ENCODE measurements at places on chromosomes 7 and 10.

GRCh38 chr7:150382844-150383225 lies 3.7 kb downstream of the ZNF775 start:
- DNase-seq = no peak

- peak; percentile 4 for DNase-seq
These were observed 58.5 kb downstream of the LGI1 start for GRCh38 chr10:93816123-93816747.

DNA sequence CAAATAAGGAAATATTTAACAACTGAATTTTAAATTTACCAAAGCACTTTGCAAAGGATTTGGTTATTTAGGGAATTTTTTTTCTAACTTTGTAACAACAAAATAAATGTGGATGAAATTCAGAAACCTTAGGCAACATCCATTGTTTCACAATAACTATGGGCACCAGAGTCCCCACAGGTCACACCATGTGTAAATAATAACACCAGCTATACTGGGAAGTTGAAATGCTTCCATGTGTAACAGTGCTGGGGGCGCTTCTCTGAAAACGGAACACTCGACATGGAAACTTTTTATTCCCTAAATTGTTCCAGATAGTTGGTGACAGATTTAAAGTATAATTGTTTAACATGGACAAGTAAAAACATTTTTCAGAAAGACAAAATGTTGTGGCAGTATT lies 818.6 kb downstream of the TNS3 start:
- no peak for DNase-seq

DNA sequence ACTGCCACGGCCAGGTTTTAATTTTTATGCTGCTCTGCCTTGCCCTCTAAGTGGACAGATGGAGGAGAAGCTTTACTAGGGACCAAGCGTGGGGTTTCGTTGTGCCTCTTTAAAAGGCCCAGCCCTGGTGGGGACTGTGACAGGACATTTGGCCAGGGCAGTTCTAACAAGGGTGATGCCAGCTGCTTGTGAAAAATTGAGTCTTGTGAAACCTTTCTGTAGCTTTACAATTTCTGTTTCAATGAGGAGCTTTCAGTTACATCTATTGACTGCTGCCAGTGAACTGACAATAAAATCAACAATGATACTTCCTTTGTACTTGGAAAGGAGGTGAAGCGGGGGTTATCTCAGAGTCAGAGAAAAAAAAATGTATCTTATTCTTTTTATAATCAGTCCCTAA lies 233.1 kb upstream of the CSTF2T start:
- no peak for DNase-seq

DNA sequence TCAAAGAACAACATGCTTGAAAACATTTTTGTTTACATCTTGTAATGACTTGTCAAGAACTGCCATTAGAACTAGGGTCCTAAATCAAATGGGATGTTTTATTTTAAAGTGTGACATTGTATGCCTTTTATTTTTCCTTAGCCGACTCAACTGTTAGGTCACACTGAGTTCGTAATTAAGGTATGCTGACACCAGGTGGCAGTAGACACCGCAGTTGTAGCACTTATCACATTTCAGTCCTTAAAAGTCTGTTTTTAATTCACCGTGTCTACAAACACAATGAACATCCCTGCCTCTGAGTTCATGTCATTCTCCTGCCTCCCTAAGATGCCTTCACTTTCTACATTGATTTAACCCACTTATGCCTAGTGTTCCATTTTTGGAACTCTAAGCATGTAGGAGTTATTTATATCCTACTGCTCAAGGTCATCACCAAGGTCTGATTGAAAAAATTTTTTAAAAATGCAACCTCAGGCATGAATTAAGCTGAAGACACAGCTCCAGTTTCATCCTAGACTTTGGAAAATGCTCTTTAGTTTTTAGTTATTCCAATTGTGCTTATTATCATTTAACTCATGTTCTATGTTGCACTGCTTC lies 186.1 kb downstream of the BMPER start:
- DNase-seq = no peak

DNA sequence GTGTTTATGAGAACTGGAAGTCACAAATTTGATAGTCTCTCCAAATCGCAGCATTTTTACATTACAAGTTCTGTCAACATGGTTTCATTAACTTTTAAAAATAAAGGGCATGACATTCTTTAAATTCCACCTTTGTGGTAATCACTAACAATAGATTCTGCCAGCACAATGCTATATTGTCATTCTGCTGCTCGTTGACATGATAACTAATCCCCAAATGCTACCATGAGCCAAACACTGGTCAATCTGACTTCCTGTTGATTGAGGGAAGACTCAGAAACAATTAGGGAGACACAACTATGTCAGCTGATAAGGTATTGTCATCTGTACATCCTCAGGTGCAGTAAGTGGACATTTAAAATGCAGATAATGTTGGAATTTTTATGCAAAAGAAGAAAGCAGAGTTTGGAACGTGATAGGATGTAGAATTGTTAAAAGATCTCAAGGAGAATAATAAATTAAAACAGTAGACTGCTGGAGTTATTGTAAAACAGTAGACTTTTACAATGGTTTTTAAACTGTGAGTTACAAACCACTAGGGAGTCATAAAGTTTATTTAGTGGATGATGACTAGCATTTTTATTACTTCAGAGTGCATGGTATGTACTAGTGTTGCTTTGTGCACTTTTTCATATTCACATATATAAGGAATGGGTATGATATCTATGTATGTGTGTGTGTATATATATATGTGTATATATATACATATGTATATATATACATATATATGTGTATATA lies 126.4 kb upstream of the DKK1 start:
- DNase-seq = no peak

- no peak for DNase-seq
These were observed 533.0 kb downstream of the PTPRN2 start for GRCh38 chr7:158054611-158055010.

DNA sequence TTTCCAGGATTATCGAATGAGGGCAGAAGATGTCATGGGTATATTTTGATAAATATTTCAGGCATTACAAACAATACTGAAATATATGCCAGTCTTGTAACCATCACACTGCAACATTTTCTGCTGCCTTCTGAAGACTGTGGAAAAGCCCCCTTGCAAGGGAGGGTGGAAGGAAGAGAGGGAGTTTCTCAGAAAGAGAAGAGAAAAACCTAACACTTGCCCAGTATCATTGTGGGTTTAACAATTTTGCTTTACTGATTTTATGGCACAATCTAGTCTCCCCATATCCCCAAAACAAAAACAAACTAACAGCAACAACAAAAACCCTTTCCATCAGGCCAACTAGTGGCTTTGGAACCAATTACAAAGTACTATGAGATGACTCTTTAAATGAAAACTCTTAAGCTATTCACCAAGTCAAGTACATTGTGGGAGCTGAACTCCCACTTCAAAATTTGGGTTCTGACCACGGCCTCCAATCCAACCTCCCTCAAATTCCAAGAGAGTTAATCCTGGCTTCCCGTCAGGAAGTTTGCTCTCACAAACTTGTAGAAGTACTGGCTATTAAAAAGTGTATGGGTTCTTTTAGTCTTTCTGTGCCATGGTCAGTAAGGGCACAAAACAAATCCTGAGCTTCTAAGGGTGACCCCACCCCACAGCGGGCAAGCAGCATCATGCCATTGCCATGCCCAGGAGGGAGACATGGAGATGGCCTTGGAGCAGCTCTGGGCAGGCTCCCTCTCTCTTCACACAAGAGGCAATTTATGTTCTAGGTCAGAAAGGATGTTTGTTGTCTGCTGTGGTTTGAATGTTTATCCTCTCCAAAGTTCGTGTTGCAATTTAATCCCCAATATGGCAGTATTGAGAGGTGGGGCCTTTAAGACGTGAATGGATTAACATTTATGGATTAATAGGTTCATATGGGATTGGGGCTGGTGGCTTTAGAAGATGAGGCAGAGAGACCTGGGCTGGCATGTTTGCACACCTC lies 96.3 kb downstream of the JAZF1 start:
- no peak for DNase-seq

GRCh38 chr7:113562242-113562641 lies 356.6 kb downstream of the PPP1R3A start:
- DNase-seq = no peak

DNA sequence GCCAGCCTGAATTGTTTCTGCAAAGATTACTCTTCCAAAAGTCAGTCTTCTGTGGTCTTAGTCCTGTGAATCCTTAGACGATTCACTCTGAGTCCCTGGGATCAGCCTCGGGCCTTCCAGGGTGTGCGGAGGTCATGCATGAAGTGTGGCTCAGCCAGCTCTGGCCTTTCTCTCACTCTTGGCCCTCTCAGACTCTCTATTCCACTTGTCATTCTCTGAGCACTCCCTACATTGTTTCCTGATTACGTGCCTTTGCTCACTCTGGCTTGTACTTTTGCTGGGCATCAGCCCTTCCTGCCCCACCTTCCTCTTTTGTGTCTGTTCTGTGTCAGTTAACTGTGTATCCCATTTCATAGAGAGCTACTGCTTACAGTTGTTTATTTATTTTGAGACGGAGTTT lies 36.0 kb downstream of the CCNY start:
- DNase-seq = no peak

DNA sequence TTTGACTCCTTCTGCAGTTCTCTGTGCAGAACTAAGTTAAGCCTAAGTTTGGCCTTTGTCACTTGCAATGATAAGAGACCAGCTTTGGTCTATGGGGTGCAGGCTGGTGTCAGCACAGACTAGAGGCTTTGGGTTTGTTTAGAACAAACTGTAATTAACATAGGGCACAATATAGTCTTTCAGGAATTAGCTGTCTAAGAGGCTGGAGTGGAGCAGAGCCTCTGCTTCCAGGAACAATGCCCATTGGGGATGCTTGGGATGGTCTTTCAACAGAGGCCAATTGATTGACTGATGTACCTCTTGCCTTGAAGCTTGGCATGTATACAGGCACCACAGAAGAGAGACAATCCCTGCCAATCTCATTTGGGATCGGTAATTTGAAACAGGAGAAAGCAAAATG lies 4.7 kb downstream of the SUFU start:
- DNase-seq = no peak

- DNase-seq = no peak
These were observed 193.8 kb upstream of the CCDC6 start for GRCh38 chr10:60099998-60100747.

- no peak for DNase-seq
These were observed 224.8 kb upstream of the KLF14 start for GRCh38 chr7:130958846-130959245.

DNA sequence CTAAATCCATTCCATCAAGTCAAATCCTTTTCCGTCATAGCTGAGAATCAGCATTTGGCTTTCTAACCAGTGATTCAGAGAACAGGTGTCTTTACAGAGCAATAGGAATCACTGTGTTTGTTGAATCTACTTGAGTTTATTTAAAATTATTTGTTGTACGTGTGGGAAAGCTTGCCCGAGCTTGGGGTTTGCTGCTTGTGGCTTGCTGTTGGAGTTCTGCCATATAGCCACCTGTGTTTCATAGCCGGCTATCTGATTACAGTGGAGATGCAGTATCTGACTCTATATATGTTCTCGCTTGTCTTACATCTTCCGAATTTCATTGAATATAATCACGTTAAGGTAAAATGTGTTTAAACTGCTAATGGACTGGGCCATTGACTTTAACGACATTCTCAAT lies 274.3 kb upstream of the MKI67 start:
- DNase-seq = no peak

- no peak for DNase-seq
These were observed 116.3 kb upstream of the GDF10 start for GRCh38 chr10:47183704-47184041.
